Aorta (tissue), 5 donors: ENCODE measurements at places on chromosomes 16 and 17.

DNA sequence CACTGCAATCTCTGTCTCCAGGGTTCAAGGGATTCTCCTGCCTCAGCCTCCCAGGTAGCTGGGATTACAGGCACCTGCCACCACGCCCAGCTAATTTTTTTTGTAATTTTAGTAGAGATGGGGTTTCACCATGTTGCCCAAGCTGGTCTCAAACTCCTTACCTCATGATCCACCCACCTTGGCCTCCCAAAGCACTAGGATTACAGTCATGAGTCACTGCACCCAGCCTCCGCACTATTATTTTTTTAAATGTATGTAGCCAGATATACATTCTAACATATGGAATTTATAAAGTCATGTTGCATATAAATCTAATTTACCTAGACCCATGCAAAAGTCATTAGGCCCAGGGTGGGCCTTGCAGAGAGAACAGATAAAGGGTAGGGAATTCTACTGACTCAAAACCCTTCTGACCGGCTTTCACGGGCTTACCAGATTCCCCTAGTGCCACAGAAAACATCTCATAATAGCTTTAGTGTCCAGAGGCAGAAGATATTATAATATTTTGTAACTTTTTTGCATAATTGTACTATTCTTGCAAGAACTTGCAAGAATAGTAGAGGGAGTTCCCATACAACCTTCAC, 20.5 kb upstream of the HELZ start:
- DNase-seq = no peak
- no peaks in the 10 kb centered on the region for H3K27me3 ChIP-seq
- no peak overlapping the region for H3K27ac ChIP-seq
- no peak overlapping the region for H3K4me3 ChIP-seq
- H3K4me1 ChIP-seq = no peaks in the 10 kb centered on the region

DNA sequence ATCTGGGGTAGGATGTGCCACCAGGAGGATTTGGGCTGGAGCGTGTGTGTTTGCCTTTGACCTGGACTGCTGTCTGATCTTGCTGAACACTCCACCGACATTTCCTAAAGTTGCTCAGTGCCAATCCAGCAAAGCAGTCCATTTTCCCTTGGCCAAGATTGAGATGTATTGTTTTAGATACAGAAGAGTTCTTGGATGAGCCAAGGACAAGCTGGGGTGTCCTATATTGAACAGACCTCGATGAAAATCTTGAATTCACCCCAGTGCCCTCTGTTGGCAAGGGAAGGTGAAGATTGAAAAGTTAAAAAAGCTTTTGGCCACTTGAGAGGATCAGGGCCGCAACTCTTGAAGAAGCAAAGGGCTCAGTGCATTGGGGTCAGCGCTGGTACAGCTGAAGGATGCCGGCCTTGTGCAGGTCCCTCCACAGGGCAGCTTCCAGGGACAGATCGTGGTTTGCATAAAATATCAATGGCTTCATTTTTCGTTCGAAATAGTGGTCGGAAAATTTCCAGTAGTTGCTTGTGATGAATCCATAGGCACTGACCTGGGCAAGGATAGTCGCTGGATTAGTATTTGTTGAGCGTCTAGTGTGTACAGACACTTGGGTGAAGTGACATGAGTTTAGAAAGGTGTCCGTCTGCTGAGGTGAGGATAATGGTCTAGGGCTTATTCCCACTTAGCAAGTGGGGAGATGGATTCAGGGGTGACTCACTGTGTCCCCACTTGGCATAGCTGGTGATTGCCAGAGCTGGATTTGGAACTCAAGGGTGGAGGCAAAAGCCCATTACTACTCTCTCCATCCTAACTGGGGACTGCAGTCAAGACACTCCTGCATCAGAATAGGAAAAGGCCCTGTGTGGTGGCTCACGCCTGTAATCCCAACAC, 19.7 kb downstream of the ST6GALNAC2 start:
- H3K4me3 ChIP-seq = no peak overlapping the region
- DNase-seq = no peak
- no peaks in the 10 kb centered on the region for H3K4me1 ChIP-seq
- H3K27me3 ChIP-seq = no peaks in the 10 kb centered on the region

GRCh38 chr17:77217566-77217965, 76.8 kb downstream of the SEC14L1 start:
- H3K4me3 ChIP-seq = no peak overlapping the region
- DNase-seq = peak; percentile 54
- H3K4me1 ChIP-seq = no peaks in the 10 kb centered on the region
- H3K27me3 ChIP-seq = no peaks in the 10 kb centered on the region
- no peak overlapping the region for H3K27ac ChIP-seq
- peaks cover 6% of the 10 kb centered on the region for H3K36me3 ChIP-seq

DNA sequence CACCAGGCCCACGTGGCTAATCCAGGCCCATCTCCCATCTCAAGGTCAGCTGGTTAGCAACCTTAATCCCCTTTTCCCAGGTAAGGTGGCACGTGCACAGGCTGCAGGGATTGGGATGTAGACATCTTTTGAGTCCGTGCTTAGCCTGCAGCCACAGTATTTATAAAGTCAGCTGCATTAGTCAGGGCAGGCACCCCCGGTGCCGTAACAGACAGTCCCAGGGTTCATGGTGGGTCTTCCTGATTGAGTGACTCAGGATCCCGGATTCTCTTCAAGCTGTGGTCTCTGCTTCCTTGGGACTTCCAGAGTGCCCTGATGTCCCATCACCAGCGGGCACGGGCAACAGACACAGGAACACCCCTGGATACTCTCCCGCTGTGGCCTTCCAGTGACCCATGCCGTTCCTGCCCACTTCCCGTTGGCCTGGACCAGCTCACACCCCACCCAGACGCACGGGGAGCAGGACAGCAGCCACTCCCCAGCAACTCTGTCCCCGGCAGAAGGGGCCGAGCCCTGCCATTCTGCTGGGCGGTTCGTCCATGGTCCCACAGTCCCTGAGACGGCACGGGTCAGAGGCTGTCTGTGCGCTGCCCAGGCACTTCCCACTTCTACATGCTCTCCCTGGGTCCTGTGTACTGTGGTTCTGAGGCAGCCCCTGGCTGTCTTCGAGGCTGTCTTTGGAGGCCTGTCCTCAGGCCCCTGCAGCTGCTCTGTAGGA, 248.6 kb upstream of the GSE1 start:
- no peak overlapping the region for H3K4me3 ChIP-seq
- no peak overlapping the region for H3K27ac ChIP-seq
- no peaks in the 10 kb centered on the region for H3K27me3 ChIP-seq
- H3K4me1 ChIP-seq = no peaks in the 10 kb centered on the region

GRCh38 chr17:30292286-30292858, 628 bp upstream of the BLMH start:
- no peaks in the 10 kb centered on the region for H3K36me3 ChIP-seq
- H3K4me3 ChIP-seq = peak overlapping the region; percentile 82
- DNase-seq = no peak
- H3K4me1 ChIP-seq = no peaks in the 10 kb centered on the region
- H3K27ac ChIP-seq = no peak overlapping the region

- H3K4me3 ChIP-seq = no peak overlapping the region
- H3K36me3 ChIP-seq = no peaks in the 10 kb centered on the region
- DNase-seq = no peak
- H3K27me3 ChIP-seq = no peaks in the 10 kb centered on the region
Observed at GRCh38 chr16:57144027-57144426, 41.8 kb downstream of the PSME3IP1 start.

DNA sequence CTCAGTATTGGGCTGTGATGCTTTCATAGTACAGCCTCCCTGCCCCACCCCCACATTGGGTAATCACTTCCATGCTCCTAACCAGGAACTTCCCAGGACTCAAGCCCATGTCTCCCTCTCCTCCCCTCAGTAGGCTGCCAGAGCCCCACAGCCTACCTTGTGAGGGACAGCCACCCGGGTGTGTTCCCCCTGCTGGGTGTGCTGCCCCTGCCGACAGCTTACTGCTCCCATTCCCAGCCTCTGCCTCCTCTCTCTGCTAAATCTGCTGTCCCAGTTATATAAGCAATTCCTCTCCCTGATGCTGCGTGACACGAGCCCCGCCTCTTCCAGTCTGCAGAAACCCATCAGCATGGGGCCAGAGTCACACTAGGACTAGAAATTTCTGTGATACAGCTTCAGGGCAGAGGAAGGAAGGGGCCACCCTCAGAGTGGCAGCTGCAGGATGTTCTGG, at the start of gene RSKR:
TSS of gene RSKR (minus strand) at position 255 of the 451 bp plus-strand sequence. CDS start at position 231, 24 bp downstream.
- DNase-seq = no peak
- H3K4me1 ChIP-seq = no peaks in the 10 kb centered on the region
- H3K27me3 ChIP-seq = no peaks in the 10 kb centered on the region
- no peak within 1 kb of the TSS for H3K27ac ChIP-seq
- H3K36me3 ChIP-seq = no peaks in the 10 kb centered on the region

DNA sequence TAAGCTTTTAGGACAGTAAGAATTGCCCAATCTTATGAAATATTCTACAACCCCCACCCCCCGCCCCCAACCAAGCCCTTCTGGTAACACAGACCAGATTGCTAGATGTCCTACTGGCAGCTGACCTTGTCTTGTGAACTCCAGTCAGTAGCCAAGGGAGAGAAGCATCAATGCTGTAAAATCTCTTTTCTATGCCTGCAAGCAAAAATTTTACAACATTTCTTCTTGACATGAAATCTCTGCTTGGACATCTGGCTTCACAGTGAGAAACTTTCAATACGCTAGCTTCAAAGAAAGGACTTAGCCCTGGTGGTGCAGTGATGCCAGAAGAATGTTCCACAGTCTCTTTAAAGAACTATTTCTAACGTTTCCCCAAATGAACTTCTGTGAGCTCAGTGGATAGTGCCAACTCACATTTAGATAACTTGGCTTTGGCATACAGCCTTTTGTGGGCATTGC, 169.3 kb upstream of the AXIN2 start:
- no peak for DNase-seq
- H3K27ac ChIP-seq = no peak overlapping the region
- no peaks in the 10 kb centered on the region for H3K27me3 ChIP-seq
- no peaks in the 10 kb centered on the region for H3K36me3 ChIP-seq

GRCh38 chr17:46850688-46851028, 725 bp upstream of the WNT9B start:
- H3K4me3 ChIP-seq = no peak overlapping the region
- no peaks in the 10 kb centered on the region for H3K4me1 ChIP-seq
- no peak for DNase-seq
- no peaks in the 10 kb centered on the region for H3K27me3 ChIP-seq
- no peaks in the 10 kb centered on the region for H3K36me3 ChIP-seq

- H3K27me3 ChIP-seq = no peaks in the 10 kb centered on the region
- H3K4me1 ChIP-seq = no peaks in the 10 kb centered on the region
- H3K27ac ChIP-seq = no peak overlapping the region
- no peak for DNase-seq
- no peak overlapping the region for H3K4me3 ChIP-seq
Observed at GRCh38 chr16:18948372-18949020, 22.3 kb upstream of the SMG1 start.

GRCh38 chr17:51869387-51869786, 289.1 kb downstream of the CA10 start:
- DNase-seq = no peak
- H3K27ac ChIP-seq = no peak overlapping the region
- H3K27me3 ChIP-seq = no peaks in the 10 kb centered on the region
- no peaks in the 10 kb centered on the region for H3K4me1 ChIP-seq
- H3K36me3 ChIP-seq = no peaks in the 10 kb centered on the region
- no peak overlapping the region for H3K4me3 ChIP-seq

DNA sequence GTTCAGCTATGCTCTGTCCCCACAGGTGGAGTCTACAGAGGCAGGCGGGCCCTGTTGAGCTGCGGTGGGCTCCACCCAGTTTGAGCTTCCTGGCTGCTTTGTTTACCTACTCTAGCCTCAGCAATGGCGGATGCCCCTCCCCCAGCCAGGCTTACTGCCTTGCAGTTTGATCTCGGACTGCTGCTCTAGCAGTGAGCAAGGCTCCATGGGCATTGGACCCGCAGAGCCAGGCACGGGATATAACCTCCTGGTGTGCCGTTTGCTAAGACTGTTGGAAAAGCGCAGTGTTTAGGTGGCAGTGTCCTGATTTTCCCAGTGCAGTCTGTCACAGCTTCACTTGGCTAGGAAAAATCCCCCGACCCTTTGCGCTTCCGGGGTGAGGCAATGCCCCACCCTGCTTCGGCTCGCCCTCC, 89.1 kb downstream of the BCAS3 start:
- no peaks in the 10 kb centered on the region for H3K27me3 ChIP-seq
- H3K36me3 ChIP-seq = no peaks in the 10 kb centered on the region
- H3K4me1 ChIP-seq = no peaks in the 10 kb centered on the region
- no peak overlapping the region for H3K4me3 ChIP-seq
- DNase-seq = no peak
- no peak overlapping the region for H3K27ac ChIP-seq

GRCh38 chr16:59210955-59211541, 476.9 kb upstream of the GOT2 start:
- peaks cover 5% of the 10 kb centered on the region for H3K4me1 ChIP-seq
- DNase-seq = no peak
- H3K27ac ChIP-seq = no peak overlapping the region
- no peaks in the 10 kb centered on the region for H3K36me3 ChIP-seq
- no peak overlapping the region for H3K4me3 ChIP-seq
- no peaks in the 10 kb centered on the region for H3K27me3 ChIP-seq

DNA sequence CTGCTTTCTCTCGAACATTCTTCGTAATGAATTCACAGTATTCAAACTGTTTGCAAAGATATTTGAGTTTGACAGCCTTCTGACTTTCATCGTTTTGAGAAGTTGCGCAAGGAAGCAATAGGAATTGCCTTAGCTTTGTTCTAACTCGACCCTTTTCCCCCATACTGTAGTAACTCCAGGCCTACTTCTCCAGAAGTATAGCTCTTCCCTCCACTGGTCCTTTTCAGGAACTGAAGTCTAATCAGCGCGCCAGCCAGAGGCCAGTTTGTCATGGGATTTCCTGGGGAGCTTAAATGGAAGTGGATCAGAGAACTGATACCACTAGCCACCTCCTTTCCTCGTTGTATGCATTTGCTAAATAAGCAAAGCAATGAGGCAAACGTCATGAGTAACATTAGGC, 27.9 kb downstream of the CDR2 start:
- peak overlapping the region; percentile 1 for H3K27ac ChIP-seq
- H3K27me3 ChIP-seq = no peaks in the 10 kb centered on the region
- no peaks in the 10 kb centered on the region for H3K4me1 ChIP-seq
- H3K4me3 ChIP-seq = no peak overlapping the region
- peaks cover 9% of the 10 kb centered on the region for H3K36me3 ChIP-seq

DNA sequence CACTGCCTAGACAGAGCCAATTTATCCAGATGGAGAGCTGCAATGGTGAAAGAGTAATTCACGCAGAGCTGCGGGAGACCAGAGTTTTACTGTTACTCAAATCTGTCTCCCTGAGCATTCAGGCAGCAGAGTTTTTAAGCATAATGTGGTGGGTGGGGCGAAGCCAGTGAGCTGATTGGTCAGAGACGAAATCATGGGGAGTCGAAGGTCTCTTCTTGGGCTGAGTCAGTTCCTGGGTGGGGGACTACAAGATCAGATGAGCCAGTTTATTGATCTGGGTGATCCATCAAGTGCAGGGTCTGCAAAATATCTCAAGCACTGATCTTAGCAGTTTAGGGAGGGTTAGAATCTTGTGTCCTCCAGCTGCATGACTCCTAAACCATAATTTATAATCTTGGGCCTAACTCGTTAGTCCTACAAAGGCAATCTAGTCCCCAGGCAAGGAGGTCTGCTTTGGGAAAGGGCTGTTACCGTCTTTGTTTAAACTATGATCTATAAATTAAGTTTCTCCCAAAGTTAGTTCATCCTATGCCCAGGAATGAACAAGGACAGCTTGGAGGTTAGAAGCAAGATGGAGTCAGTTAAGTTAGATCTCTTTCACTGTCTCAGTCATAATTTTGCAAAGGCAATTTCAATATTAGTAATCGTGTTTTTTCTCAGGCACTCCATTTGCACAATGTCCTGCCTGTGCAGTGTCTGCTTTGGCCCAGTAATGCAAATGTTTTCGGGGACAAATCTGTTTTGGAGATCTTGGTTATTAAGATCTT, 27.0 kb downstream of the PIGL start:
- no peak overlapping the region for H3K4me3 ChIP-seq
- H3K36me3 ChIP-seq = no peaks in the 10 kb centered on the region
- H3K27me3 ChIP-seq = no peaks in the 10 kb centered on the region
- H3K4me1 ChIP-seq = no peaks in the 10 kb centered on the region
- no peak for DNase-seq
- H3K27ac ChIP-seq = no peak overlapping the region
